Fibroblast of the conjunctiva (primary cell): ENCODE measurements at places on chromosomes 6 and 20.

GRCh38 chr20:3908667-3909066 lies 19.5 kb downstream of the PANK2 start:
- DNase-seq, result no peak

GRCh38 chr6:47097092-47097945 lies 55.2 kb upstream of the ADGRF1 start:
- peak; percentile 84 for DNase-seq

DNA sequence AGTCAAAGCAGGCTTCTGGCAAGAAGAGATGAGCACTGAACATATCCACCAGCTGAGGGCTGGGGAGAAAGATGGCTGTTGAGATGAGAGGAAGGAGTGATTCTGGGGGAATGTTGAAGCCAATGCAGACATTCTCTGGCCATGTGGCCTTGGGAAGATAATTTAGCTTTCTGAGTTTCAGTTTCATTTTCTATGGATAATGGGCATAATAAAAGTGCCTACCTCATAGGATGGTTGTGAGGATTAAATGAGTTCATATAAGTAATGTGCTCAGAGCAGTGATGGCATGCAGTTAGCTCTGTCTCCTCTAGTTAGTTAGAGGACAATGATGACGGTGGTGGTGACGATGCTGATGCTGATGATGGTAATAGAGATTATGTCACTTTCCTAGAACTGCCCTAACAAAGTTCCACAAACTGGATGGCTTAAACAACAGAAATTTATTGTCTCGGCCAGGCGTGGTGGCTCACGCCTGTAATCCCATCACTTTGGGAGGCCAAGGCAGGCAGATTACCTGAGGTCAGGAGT lies 18.5 kb upstream of the KCNK5 start:
- DNase-seq, result no peak

DNA sequence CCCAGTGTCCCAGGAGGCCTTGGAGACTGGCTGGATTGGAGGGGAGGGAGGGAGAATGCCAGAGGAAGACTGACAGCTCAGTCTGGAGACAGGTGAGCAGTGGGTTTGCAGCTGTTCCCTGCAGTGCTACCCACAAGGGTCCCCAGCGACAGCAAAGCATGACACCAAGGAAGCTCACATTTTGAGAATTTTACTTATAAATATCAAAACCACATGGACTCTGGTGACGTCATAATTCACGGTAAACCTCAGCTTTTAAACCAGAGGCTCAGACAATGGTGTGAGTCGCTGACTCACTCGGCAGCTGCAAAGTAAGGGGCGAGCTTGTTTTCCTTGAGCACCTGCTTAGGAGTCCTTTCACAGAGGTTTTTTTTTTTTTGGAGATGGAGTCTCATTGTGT lies 65.2 kb downstream of the THBS2 start:
- no peak for DNase-seq

DNA sequence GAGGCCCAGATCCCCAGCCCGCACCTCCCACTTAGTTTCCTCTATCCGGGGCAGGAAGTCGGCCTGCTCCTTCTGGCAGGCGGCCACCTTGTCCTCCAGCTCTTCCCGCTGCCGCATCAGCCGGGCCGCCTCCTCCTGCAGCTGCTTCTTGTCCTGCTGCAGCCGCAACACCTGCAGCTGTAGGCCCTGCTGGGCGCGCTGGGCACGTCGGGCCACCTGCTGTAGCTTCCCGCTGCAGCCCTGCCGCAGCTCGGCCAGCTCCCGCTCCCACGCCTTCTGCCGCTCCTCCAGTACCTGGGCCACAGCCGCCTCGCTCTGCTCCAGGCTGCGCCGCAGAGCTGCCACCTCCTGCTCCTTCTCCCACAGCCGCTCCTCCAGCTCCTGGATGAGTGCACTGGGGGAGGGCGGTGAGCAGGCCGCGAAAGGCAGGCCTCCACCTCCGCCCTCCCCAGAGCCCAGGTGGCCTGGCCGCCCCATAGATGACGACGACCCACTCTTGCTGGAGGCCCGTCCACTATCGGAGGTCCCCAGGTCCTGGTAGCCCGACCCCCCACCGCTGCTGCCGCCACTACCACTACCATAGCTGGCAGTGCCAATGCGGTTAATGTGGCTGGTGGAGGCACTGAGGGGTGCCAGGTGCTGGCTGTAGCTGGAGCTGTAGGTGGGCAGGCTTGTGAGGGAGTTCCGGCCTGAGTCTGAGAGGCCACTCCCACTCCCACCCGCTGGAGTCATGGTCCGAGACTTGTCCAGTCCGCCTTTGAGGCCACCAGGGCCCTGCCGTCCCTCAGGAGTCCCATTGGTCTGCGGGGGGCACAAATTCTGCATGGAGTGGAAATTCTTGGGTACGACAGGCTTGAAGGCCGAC lies 6.0 kb upstream of the FASTKD5 start:
- DNase-seq, result no peak

DNA sequence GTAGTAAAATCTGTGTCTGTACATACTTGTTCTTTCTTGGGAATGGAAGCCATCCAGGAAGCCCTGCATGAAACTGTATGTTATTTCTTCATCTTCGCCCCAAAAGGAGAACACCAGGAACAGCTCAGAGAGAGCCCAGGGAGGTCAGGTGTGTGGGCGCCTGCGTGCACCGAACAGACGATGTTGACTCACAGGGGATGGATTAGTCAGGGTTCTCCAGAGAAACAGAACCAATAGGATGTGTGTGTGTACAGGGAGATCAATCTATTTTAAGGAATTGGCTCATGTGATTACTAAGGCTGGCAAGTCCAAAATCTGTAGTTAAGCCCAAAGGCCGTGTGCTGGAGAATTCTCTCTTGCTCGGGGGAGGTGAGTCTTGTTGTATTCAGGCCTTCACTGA lies 45.7 kb downstream of the RNASET2 start:
- no peak for DNase-seq

- DNase-seq, result no peak
Measured at GRCh38 chr6:157962601-157963302, 18.9 kb upstream of the SYNJ2 start.

GRCh38 chr6:119350952-119351372 lies 1.4 kb upstream of the MAN1A1 start:
- DNase-seq, result peak; percentile 49

DNA sequence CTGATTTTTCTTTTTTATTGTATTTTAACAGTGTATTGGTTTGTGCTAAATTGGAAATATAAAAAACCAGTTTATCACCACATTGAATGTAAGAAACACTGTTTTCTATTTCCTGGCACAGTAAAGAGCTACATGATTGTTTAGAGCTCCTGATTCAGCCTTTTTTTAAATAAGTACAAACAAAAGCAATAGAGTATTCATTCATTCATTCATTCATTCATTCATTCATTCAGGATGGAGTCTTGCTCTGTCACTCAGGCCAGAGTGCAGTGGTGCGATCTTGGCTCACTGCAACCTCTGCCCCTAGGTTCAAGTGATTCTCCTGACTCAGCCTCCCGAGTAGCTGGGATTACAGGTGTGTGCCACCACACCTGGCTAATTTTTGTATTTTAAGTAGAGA lies 96.8 kb upstream of the SCGN start:
- DNase-seq, result no peak

DNA sequence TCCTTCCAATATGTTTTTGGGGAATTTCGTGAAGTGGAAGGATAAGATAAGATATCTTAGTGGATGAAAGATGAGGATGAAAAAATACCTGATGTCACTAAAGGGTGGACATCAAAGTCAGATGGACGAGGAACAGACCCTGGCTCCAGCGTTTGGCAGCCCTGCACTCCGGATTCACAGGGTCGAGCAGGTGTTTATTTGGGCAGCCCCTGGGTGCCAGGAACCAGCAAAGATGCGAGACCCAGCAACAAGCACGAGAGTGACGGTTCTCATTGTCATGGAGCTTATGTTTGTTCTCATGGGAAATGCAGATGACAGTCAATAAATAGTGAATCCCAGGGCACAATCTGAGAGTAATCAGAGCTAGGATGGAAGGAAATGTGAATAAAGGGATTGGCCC lies 131.1 kb downstream of the PHACTR3 start:
- DNase-seq, result no peak

GRCh38 chr20:57265336-57265996 lies 975 bp downstream of the BMP7 start:
- no peak for DNase-seq

GRCh38 chr20:44747166-44748004 lies 1.7 kb downstream of the KCNK15 start:
- peak; percentile 68 for DNase-seq

GRCh38 chr20:14568701-14569100 lies 231.3 kb upstream of the FLRT3 start:
- DNase-seq, result peak; percentile 37

DNA sequence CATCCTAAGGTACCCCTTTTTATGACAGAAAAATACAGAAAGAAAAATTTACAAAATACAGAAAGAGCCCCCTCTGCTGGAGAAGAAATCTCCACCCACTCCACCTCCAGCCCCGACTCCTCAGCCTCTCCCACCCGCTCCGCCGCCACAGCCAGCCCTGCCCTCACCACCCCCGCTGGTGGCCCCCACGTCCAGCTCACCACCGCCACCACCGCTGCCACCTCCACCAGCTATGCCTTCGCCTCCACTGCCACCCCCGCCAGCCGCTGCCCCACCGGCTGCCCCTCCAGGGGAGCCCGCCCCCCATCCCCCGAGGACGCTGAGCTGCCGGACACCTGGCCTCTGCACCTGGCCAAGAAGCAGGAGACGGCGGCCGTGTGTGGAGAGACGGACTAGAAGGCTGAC lies 17.7 kb downstream of the WFDC2 start:
- DNase-seq, result no peak

GRCh38 chr20:1338096-1338495 lies 9.2 kb upstream of the SDCBP2 start:
- DNase-seq, result no peak
